ENCODE measurements at places on chromosomes 7 and 10. TPM values are rescaled to one million over a fixed set of nuclear protein-coding genes. Genes with fewer than 3 reads are reported as not detected.

GRCh38 chr7:26368542-26368941 is 76.9 kb downstream of the SNX10 start:
- no peak for DNase-seq

- no peak for DNase-seq
Measured at GRCh38 chr10:5970066-5970465, 7.3 kb downstream of the IL15RA start.

- no peak for DNase-seq
Measured at GRCh38 chr10:24382979-24383663, 174.2 kb downstream of the KIAA1217 start.

- peak; percentile 66 for DNase-seq
Measured at GRCh38 chr10:17425584-17426262, 28.7 kb downstream of the ST8SIA6 start.

- DNase-seq: no peak
Measured at GRCh38 chr7:116741625-116742316, 69.8 kb downstream of the MET start.

GRCh38 chr10:70296406-70296899 is 12.6 kb upstream of the NPFFR1 start:
- DNase-seq: no peak

GRCh38 chr10:73857446-73857845 is 16.9 kb downstream of the CAMK2G start:
- peak; percentile 67 for DNase-seq

DNA sequence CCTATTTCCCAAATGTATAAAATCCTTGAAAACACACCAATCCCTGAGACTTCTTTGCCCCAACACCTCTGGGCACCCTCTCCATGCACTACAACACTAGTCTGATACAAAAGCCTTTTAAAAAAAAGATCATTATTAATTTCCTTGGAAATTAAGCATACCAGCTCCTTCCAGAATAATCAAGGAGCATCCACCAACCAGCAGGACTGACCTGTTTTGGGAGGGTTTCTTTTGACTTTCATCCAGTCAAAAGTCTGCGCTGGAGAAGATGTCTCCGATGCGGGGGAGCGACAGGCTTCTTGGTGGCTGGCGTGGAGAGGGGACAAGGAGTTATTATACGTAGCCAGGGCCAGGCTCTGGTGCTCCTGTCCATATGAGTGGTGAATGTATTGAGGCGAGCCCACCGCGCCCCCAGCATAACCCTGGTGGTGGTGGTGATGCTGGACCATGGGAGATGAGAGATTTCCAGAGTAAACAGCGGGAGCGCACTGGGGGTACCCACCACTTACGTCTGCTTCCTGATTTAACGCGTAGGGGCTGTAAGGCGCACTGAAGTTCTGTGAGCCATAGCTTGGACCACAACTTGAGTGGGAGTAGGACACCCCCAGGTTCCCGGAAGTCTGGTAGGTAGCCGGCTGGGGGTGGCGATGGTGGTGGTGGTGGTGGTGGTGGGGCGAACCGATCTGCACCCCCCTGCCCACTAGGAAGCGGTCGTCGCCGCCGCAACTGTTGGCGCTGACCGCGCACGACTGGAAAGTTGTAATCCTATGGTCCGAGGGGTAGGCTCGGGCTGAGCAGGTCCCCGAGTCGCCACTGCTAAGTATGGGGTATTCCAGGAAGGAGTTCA is 527 bp downstream of the HOXA1 start:
- DNase-seq: peak; percentile 18

DNA sequence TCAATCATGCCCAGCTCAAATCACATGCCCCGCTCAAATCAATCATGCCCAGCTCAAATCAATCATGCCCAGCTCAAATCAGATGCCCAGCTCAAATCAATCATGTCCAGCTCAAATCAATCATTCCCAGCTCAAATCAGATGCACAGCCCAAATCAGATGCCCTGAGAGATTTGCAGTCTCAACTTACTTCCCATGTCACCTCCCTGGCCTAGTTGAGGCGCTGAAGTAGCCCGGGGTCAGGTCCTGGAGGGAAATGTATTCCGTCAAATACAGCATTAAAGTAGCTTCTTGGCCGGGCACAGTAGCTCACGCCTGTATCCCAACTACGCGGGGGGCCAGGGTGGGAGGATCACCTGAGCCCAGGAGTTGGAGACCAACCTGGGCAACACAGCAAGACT is 15.7 kb upstream of the PRKAR1B start:
- DNase-seq: no peak

The LIPJ gene
- not detected for total RNA-seq

Data from activated CD4-positive, alpha-beta memory T cell treated with anti-CD3 and anti-CD28 coated beads, Interleukin-2, amount 10 ng/mL, durations not matched to agents 7 days and 5 days (primary cell).